ENCODE measurements at places on chromosomes 16 and 17. TPM values are rescaled to one million over a fixed set of nuclear protein-coding genes. Genes with fewer than 3 reads are reported as not detected.

Gene CRHR1
- total RNA-seq: 0.36 TPM

Gene FOXC2
- 0.45 TPM for total RNA-seq

Gene CLDN6
- total RNA-seq: 0.52 TPM

Gene SHISA9
- total RNA-seq: 15.5 TPM

Gene TNFRSF17
- total RNA-seq: not detected

Gene NEK8
- 5.5 TPM for total RNA-seq

Gene KRT15
- not detected for total RNA-seq
